ENCODE measurements at places on chromosomes 7 and 10. TPM values are rescaled to one million over a fixed set of nuclear protein-coding genes. Genes with fewer than 3 reads are reported as not detected.

DNA sequence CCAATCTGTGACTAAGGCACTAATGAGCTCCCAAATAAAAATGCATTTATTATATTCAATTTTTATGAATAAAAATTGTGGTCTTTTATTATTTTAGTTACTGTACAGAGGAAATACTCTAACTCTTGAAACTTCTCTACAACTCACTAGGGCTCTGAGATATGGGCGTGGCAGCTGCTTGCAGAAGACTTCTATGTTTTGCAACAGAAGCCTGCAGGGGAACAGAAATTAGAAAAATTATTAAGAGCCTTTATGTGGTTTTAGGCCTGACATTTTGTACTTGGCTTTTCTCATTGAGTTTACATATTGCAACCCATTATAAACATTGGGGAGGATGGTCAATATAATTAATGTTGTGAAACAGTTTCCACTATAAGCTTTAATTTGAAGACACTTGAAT lies 581.4 kb downstream of the TNS3 start:
- no peak for DNase-seq

DNA sequence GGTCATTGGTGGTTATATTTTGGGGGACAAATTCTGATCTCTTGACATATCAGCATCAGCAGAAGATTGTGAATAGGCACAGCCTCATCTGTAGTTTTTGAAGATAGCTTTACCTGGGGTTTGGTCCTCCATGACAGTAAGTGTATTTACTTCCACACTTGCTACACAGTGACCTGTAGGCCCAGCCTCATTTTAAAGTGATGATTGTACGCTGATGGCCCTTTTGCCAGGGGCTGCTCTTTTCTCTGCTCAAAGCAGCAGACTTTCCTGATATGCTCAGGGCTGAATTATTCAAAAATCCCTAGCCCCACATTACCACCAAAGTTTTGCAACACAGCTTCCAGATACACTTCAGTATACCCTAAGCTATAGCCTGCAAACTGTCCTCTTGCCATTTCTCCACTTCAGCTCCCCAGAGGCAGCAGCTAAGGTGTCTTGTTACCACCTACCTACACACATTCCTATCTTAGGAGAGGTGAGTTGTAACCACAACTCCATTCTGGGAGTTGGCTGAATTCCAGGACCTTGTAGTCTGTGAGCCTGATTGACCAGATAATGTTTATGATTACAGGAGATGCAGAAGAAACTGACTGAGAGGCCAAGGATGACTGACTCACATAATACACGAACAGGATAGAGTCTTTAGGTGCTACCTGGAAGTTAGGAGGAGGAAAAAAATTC lies 6.0 kb downstream of the ASB4 start:
- peak; percentile 74 for DNase-seq

DNA sequence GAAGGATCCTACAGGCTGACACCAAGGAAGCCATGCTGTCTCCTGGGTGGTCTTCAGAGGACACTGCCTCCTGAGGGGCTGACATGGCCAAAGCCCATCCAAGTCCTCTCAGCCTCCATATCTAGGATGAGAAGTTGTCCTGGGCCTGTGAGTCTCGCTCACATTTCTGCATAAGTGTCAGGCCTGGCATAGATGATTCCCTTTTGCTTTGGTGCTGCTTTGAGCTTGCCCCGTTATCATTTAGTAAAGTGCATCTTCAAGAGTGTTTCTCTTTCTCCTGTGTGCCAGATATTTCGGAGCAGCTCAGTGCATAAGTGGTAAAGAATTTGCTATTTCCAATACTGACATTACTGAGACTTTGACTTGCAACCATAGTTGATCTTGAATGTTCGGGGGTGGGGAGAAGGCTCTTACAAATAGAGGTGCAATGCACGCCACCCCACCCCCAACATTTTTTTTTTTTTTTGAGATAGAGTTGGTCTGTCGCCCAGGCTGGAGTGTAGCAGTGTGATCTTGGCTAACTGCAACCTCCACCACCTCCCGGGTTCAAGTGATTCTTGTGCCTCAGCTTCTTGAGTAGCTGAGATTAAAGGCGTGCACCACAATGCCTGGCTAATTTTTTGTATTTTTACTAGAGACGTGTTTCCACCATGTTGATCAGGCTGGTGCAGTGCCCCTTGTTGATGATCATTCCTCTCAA lies 9.1 kb downstream of the PTER start:
- DNase-seq: no peak

The GJC3 gene
- 0.22 TPM for polyA plus RNA-seq

- DNase-seq: no peak
Measured at GRCh38 chr7:30422922-30423321, 55.7 kb downstream of the NOD1 start.

- no peak for DNase-seq
Measured at GRCh38 chr10:45624724-45625123, 47.8 kb downstream of the ZFAND4 start.

- DNase-seq: no peak
Measured at GRCh38 chr10:62934258-62934657, 118.1 kb upstream of the EGR2 start.

The C10orf53 gene
- not detected for polyA plus RNA-seq

- no peak for DNase-seq
Measured at GRCh38 chr10:7797582-7797981, 9.6 kb downstream of the ATP5F1C start.

The SFTPA1 gene
- 3.5 TPM for polyA plus RNA-seq

GRCh38 chr10:95384011-95384704 lies 93.4 kb upstream of the PDLIM1 start:
- no peak for DNase-seq
